Activated T-cell treated with anti-CD3 and anti-CD28 coated beads, Interleukin-2, amount 50 U/mL, for 72 hours (primary cell): ENCODE measurements at places on chromosomes 2 and 18.

- DNase-seq = no peak
Measured at GRCh38 chr2:135258193-135258592, 206.1 kb downstream of the RAB3GAP1 start.

GRCh38 chr2:195508139-195508455, 148.9 kb upstream of the SLC39A10 start:
- no peak for DNase-seq

GRCh38 chr2:238638982-238639628, 208.8 kb upstream of the TWIST2 start:
- no peak for DNase-seq

GRCh38 chr2:133927894-133928293, 326.0 kb upstream of the MGAT5 start:
- no peak for DNase-seq

GRCh38 chr2:77552956-77553355, 30.8 kb upstream of the LRRTM4 start:
- DNase-seq = no peak
